ENCODE measurements at places on chromosomes 5 and 9. TPM values are rescaled to one million over a fixed set of nuclear protein-coding genes. Genes with fewer than 3 reads are reported as not detected.

Gene SLC46A2
- total RNA-seq, result not detected

DNA sequence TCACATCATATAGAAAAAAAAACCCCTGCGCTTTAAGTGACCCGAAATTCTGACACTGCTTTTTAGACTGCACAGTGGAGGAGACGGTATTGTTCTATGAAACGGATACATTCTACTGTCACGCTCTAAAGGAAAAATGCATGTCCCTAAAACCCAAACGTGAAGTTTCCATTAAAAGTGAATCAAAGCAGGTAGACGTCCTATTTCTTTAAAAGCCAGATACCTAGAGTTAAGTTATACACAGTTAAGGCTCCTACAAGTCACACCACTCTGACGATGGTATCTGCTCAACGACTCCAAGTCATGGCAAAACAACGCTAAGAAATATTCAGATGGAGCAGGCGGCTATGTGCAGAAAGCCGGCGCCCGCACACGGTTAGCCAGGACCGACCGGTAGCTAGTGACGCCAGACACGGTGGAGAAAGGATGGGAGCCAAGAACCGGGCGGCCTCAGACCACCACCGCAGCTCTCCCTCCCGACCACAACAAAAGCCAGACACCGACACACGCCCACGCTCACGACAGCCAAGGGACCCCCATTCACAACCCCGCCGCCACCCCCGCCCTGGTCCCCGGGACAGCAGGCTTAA, 734 bp downstream of the SKP1 start:
- no peak for DNase-seq

DNA sequence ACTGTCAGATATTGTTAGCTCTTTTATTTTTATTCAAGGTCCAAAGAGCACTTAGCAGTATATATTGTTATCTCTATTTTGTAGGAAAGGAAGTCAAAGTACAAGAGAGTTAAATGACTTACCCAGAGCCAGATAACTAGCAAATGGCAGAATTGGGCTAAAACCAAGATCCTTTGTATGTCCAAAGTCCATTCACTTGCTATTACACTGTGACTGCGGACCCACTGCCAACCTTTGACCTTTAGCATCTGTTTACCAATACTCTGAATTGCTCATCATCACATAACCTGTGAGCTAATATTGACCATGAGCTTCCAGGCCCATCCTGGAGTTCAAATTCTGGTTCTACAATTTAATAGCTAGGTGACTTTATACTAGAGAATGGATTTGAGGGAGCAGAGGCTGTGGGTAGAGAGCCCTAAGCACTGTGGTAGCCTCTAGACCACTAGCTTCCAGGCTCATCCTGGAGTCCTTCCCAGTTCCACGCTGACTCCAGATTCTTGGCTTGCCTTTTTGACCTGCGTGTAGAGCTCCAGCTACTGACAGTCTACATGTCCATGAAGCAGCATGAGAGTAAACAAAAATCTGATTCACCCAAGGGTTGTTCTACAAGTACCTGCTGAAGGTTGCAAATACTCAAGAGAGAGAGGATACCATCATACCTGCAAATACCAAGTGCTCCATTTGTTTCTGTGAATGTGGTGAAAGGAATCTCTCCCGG, 424.0 kb downstream of the SH3GL2 start:
- DNase-seq, result no peak

Gene GABRA6
- not detected for total RNA-seq

Gene CACNA1B
- total RNA-seq, result 0.41 TPM

Gene CATSPER3
- total RNA-seq, result not detected

GRCh38 chr5:140365941-140366340, 5.9 kb downstream of the SLC4A9 start:
- no peak for DNase-seq

DNA sequence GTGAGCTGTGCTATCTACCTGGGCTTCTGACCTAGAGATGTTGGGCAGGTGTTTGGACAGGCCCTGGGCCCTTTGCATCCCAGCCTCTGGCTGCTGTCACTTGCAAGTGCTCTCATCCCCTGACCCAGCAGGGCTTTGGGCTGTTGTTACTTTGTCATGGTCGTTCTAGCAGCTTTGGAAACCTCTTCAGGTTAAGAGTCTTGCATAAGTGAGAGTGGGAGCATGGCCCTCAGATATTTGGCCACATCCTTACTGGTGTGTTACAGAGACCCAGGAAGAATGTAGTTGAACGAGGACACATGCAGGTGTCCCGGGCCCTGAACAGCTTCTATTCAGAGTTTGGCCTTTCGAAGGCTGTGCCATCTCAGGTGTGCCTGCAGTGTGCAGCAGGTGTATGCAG, 4.5 kb downstream of the TENT4A start:
- no peak for DNase-seq

- DNase-seq, result no peak
These were observed 688.3 kb downstream of the PRR16 start for GRCh38 chr5:121152411-121152810.

Gene FGF18
- total RNA-seq, result not detected

GRCh38 chr5:102629827-102630605, 125.1 kb upstream of the PAM start:
- no peak for DNase-seq

- DNase-seq, result no peak
These were observed 78.1 kb downstream of the ADAMTS2 start for GRCh38 chr5:179267071-179267670.

GRCh38 chr5:55557123-55557522, 22.4 kb upstream of the PLPP1 start:
- no peak for DNase-seq

- DNase-seq, result no peak
These were observed 592.4 kb upstream of the DAB2 start for GRCh38 chr5:40017135-40017534.

GRCh38 chr9:126438741-126439401, 112.2 kb downstream of the MVB12B start:
- no peak for DNase-seq

Gene CRB2
- total RNA-seq, result not detected

Gene FGF1
- 1.5 TPM for total RNA-seq

DNA sequence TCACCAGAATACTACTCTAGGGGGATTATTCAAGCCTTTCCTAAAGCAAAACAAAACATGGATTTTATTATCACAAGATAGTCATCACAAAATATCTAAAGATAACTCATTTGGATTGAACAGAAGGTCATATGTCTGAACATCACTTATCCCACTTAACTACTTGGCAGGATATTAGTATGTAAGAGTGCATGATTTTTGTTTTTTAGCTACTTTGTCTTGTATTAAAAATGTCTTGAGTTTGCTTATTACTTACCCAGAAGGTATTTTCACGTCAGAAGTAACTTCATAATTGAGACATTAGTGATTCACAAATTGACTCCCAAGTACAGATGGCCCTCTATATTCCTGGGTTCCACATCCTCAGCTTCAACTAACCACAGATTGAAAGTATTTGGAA, 113.8 kb downstream of the TLE4 start:
- no peak for DNase-seq

Gene NFIB
- 119 TPM for total RNA-seq

Gene FLT4
- total RNA-seq, result 203 TPM

DNA sequence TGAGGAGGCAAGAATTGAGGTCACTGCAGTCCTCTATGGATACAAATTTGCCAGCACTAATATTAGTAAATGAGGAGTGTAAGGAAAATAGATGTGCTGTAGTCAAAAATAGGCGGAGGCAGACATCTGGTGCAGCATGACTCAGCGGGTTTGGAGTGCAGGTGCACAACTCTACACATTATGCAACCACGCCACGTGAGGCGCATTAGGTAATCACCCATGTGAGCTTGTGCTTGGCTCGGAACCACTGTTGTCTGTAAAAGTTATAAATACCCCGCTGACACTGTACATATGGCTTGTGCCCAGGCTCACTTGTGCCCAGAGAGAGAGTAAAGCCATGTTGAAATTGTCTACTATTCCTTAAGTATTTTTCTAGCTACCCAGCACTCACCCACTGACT, 623.5 kb upstream of the NUDT12 start:
- DNase-seq, result no peak

Gene RASGRF2
- total RNA-seq, result 15.8 TPM

Gene CER1
- not detected for total RNA-seq

Gene BRD8
- total RNA-seq, result 27.3 TPM

DNA sequence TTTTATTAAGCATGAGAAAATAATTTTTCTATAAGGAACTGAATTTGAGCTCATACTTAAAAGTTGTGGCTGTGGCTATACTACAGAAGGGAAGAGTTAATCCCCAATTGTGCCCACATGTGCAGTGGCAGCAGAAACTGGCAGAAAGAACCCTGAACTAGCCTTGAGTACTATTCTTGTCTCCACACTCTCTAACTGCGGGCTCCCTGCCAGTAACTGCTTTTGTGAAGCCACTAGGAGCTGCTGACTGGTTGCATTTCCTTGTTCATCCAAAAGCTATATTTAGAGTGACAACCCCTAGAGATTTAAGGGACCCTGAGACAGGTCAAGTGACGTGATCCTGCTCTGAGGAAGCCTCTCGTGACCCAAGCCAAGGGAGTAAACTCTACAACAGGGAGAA, 238.6 kb downstream of the ELAVL2 start:
- no peak for DNase-seq

- DNase-seq, result no peak
These were observed 167.5 kb downstream of the CDK5RAP2 start for GRCh38 chr9:120412425-120412951.

DNA sequence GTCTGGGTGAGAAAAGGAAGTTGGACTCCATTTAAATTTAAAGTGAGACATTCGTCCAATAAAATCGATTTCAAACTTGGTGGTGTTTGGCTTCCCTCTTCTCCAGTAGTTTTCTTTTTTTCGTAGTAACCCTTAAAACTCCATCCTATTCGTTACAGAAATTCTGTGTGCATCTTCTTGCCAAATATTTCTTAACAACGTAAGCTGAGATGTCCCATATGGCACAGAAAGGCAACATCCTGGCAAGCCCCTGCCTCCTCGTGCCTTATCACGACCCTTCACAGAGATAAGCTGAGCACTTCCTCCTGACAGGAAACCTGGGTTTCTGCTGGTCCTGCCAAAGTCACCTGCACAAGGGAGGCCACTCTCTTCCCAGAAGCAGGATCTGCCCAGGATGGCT, 11.8 kb upstream of the ADAMTS2 start:
- DNase-seq, result no peak

DNA sequence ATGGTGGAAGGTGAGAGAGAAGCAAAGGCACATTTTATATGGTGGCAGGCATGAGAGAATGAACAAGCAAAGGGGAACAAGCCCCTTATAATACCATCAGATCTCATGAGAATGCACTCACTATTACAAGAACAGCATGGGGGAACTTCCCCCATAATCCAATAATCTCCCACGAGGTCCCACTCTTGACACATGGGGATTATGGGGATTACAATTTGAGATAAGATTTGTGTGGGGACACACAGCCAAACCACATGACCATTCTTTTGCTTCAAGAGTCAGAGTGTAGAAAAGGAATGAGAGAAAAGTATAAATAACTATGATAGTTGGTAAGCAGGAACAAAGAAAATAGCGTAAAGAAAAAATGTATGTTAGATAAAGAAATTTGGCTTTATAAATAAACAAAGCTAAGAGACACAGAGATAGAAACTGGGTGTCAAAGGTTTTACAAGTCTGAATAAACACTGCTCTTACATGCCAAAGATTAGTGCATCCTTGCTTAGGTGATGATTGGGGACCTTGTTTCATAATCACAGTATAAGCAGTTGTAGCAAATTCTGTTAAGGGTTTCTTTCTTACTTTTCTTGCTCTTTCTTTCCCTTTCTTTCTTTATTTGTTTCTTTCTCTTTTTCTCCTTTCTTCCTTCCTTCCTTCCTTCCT, 91.9 kb upstream of the PAPPA start:
- DNase-seq, result no peak

DNA sequence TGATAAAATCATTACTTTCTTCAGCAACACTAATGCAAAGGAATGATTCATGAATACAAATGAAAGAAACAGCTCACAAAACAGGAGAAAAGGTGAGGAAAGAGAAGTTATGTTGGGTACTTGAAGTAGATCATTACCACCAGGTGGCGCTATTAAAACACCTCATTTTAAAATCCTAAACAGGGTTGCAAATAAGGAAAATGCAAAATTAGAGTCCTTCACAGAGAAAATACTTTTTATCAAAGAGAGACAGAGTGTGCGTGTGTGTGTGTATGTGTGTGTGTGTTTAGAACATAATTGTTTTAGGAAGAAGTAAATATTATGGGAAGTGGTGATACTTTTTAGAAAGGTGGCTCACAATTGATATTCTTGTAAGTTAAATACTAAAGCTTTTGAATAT, 49.5 kb upstream of the CD180 start:
- DNase-seq, result peak; percentile 89

DNA sequence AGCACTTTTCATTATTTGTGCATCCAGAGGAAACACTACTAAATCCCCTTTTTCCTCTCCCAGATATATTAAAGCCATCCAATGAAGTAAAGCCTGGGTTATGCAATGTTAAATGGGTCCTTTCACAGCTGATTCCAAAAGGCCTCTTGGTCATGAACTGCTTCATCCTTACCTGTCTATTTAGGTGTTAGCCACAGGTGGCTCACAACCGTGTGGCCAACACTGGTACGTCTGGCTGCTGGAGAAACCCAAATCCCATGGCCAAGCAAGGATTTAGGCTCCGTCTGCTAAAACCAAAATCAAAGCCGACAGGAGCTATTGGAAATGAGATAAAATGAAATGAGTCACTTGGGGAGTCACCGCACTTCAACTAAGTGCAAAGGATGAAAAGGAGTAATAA, 193.9 kb downstream of the ADCY2 start:
- no peak for DNase-seq

- no peak for DNase-seq
These were observed 752 bp upstream of the ANKH start for GRCh38 chr5:14872070-14872989.

DNA sequence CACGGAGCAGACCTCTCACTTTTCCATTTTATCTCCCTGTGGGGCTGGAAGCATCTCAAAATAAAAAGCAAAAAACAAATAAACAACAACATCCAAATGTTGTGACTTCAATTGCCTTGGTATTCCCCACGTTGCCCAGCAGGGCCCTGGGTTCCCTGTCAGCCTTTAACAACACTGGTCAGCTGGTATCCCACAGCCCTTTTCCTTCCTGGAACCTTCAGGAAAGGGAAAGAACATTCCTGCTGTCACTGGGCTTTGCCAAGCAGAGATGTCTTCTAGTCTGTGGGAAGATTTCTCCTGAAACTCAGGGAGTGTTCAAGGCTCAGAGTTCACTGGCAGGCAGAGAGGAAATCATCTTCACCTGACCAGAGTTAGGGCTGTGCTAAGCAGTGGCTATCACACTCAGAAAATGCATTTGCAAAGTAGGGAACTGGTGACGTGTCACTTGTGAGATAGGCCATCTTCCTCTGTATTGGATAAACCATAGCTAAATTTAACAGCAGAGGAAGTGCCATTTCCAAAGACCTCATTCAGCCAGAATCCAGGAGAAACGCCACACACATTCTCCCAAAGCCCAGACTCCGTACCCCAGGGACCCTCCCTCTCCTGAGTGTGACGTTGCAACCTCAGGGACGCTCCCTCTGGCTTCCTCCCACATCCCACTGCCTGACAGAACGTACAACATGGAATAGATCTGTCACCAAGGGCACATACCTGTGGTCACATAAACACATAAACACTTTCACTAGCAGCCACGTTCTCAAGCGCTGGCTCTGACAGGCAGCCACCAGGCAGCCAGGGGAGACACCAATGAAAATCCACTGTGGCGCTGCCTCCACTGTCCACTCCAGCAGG, 274.0 kb upstream of the DAPK1 start:
- no peak for DNase-seq

Gene AHRR
- total RNA-seq, result 32.1 TPM

All from glomerular endothelial cell (primary cell).